ENCODE measurements at places on chromosomes 4 and X.

DNA sequence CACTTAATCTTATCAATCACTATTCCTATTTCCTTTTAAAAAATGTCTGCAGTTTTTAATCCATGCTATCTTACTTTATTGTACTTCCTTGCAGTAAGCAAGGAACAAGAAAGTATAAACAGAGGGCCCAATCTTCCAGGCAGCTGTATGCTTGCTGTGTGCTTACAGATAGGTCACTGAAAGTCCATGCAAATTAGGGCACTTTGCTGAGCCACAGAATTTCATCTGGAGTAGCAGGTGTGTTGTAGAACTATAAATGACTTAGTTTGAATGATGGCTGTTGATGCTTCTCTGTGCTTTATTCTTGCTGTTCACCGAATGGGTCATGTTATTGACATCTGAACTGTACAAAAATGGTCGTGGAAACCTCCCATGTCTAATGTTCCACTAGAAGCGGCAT lies 154.6 kb downstream of the ATOH1 start:
- DNase-seq: no peak

GRCh38 chr4:4248029-4248884 lies at the start of gene TMEM128:
TSS of gene TMEM128 (minus strand) at chr4:4248223. CDS start at chr4:4248202, 21 bp downstream.
- peak; percentile 82 for DNase-seq

- no peak for DNase-seq
Measured at GRCh38 chr4:72971572-72971971, 97.9 kb downstream of the COX18 start.

DNA sequence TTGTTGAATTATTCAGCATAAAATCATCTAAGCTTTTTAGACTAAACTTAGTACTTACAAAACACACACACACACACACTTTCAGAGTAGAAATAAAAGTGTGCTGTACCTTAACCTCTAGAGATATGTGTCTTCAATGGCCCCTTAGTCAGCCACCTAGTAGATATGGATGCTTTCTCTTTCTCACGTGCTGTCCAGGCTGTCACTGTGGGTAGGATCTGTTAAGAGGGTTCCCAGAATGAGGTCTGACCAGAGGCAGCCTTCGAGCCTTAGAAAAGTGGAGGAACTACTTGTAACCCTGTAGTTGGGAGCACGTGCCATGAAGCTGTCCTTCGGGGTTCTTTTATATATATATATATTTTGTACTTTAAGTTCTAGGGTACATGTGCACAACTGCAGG lies 117.9 kb downstream of the COL4A5 start:
- no peak for DNase-seq

DNA sequence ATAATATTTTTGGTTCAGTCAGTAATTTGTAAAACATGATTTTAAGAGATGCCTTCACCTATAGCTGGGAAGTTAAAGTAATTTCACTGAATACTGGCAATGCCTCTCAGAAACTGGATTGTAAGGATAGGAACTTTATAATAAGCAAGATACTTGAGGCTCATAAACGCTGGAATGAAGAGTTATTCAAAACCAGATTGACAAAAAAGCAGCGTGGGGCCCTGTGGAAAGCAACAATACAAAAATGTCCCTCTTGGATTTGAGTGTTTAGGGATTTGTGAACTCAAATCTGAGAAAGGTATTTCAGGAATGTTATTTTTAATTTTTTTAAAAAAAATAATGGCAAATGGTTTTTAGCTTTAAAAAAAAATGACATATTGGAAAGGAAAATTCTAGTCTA lies 94.6 kb downstream of the ANK2 start:
- no peak for DNase-seq

GRCh38 chr4:100682477-100683218 lies 164.8 kb upstream of the EMCN start:
- no peak for DNase-seq

- no peak for DNase-seq
Measured at GRCh38 chr4:102319594-102319993, 25.7 kb downstream of the SLC39A8 start.

DNA sequence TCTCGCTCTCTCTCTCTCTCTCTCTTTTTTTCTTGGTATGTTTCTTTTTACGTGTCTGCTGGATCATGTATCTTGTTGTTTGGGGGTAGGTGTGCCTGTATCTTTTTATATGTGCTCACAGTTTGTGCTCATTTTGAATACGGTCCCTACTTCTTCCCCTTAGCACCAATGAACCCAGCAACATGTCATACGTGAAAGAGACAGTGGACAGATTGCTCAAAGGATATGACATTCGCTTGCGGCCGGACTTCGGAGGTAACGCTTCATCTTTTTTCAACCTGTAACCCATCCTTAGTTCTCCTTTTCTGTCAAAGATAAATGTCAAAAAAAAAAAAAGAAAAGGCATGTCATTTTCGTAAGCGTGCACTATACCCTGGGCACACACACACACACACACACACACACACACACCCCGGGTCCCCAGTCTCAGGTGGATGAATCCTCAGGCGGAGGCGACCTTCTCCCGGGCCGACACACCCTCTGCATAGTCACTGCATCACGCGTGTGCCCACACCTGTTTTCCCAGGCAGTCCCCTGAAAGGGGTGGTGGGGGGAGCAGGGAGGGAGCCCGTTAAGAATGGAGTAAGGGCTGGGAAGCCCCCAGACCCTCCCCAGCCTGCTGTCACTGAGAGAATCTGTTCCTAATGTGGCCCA lies 511 bp downstream of the GABRB1 start:
- no peak for DNase-seq

GRCh38 chr4:109608879-109609278 lies 48.8 kb downstream of the MCUB start:
- DNase-seq: no peak

GRCh38 chr4:13601848-13602247 lies 25.7 kb downstream of the BOD1L1 start:
- no peak for DNase-seq

DNA sequence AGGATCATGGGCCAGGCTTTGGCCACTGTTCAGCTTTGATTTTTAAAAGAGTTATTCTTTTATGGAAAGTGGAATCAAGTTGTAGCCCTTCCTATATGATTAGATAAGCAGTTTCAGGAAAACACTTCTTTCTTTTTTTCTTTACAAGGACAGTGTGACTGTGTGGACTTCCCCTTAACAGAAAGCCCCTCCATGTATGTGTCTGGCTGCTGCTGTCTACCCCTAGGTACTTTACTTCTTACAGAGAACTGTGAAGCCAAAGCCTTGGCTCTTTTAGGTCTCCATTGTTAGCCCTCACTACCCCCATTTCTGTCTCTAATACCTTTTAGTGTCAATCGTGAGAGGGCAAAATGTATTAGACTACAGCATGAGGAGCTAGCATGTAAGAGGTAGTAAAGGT lies 19.1 kb downstream of the VSIG1 start:
- DNase-seq: no peak

DNA sequence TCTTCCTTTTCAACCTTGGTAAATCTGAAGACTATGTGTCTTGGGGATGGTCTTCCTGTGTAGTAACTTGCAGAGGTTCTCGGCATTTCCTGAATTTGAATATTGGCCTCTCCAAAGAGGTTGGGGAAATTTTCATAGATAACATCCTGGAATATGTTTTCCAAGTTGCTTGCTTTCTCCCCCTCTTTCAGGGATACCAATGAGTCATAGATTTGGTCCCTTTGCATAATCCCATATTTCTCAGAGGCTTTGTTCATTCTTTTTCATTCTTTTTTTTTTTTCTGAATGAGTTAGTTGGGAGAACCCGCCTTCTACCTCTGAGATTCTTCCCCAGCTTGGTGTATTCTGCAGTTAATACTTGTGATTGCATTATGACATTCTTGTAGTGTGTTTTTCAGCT lies 549.2 kb upstream of the AMOT start:
- DNase-seq: no peak

DNA sequence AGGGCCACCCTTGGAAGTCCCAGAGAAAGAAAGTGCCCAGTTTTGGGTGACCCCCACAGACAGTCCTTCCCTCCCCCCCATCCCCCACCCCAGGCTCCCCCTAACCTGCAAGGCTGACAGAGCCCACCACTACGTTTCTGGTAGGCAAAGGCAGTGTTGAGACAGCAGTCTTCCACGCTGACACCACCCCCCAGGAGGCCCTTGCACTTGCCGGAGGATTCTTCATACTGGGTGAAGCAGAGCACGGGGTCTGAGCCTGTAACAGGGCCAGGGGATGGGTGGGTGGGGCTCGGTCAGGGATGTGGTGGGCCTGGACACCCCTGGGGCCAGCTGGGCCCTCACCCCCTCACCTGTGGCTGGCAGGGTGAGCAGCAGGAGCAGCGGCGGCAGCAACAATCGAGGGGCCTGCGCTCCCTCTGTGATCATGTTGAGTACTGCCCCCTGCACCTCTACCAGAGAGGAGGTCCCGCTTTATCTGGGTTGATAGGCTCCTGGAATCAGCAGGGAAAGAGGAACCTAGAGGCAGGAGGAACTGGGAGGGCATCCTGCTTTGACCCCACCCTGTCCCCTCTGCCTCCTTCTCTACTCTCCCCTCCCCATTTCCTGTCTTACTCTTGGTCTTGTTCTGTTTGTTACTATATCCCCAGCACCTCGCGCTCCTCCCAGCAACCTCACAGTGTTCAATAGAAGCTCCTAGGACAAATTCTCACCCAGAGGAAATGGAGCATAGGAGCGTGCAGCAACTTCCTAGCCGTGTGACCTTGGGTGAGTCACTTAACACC lies at the start of gene CFP:
CFP (minus strand) TSS at position 512 of the 782 bp plus-strand sequence; CDS start at position 426, 86 bp downstream.
- no peak for DNase-seq

DNA sequence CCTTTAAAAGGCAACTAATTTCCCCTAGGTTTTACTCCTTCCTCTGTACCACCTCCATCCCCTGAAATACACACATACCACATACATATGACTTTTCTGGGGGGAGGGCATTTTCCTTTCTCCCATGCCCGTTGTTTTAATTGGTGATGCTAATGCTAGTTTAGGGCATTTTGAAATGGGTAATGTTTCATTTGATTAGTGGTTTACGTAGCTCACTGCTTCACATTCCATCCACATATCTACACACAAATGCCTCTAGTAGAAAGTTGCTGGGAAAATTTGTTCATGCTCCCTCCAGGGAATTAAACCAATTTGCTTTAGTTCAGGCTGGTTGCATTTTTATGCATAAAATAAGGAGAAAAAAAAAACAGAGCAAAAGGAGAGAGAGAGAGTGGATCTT lies 231.2 kb downstream of the FRAS1 start:
- no peak for DNase-seq

GRCh38 chrX:66110112-66110511 lies 53.9 kb upstream of the HEPH start:
- no peak for DNase-seq

GRCh38 chr4:173171098-173171497 lies 2.5 kb downstream of the GALNT7 start:
- DNase-seq: no peak

- no peak for DNase-seq
Measured at GRCh38 chrX:120120223-120120622, 4.5 kb upstream of the RHOXF1 start.

- no peak for DNase-seq
Measured at GRCh38 chr4:22174640-22175039, 226.1 kb upstream of the KCNIP4 start.

DNA sequence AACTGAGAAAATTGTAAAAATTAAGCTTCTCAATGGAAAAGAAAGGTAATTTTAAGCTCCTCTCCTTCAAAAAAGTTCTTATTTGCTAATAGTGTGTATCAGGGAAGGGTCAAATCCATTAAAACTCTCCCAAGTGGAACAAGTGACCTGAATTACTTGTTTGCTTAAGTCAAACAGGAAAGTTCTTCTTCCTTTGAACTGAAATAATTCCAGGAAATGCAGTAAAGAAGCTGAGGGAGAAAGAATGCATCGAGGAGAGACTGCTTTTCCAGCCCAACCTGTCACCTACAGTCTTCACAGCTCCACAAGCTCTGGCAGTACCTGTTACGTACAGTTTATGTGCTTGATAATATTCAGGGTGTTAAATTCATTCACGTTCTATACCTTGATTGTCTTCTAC lies 131.1 kb downstream of the KLHL8 start:
- no peak for DNase-seq

DNA sequence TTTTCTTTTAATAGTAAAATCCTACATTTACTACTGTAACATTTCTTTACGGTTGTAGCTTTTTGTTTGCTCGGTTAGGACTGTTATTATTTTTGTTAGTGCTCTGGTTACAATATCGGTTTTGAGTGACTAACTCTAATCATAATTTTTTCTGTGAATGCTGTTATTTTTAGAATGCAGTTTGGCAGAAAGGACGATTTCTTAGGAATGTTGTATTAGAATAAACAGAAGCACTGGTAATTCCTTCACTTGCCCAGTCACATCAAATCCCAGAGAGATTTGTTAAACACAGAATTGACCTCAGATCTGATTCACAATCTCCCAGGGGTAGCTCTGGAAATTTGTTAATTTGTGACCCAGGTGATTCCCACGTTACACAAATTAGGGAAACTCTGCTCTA lies 21.7 kb downstream of the DDIT4L start:
- DNase-seq: no peak

- no peak for DNase-seq
Measured at GRCh38 chrX:107420571-107420970, 28.9 kb upstream of the FRMPD3 start.

GRCh38 chrX:68261060-68261672 lies 172.1 kb downstream of the OPHN1 start:
- DNase-seq: no peak

- no peak for DNase-seq
Measured at GRCh38 chr4:147760695-147761094, 28.8 kb downstream of the ARHGAP10 start.

- no peak for DNase-seq
Measured at GRCh38 chrX:16386126-16386525, 218.8 kb downstream of the MAGEB17 start.

DNA sequence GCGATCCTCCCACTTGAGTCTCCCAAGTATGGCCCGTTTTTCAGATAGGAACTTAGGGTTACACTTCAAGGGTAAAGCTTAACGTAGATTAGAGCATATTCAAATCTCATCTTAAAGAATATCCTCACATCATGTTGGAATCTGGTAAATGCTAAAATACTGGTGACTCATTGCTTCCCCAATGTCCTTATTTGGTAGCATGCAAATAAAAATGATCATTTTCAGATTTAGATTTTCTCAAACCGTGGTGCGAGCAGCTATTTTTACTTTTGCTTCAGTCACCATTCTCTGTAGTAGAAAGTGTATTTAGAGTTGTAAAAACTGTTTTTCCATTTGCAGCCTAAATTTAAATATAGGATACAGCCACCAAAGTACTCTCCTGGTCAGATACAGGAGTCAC lies 101.5 kb upstream of the MAML3 start:
- DNase-seq: no peak

GRCh38 chr4:10129196-10130177 lies 12.9 kb upstream of the WDR1 start:
- no peak for DNase-seq

GRCh38 chr4:155668707-155669220 lies 2.1 kb downstream of the GUCY1A1 start:
- no peak for DNase-seq

GRCh38 chr4:13887010-13887409 lies 259.5 kb upstream of the BOD1L1 start:
- no peak for DNase-seq

DNA sequence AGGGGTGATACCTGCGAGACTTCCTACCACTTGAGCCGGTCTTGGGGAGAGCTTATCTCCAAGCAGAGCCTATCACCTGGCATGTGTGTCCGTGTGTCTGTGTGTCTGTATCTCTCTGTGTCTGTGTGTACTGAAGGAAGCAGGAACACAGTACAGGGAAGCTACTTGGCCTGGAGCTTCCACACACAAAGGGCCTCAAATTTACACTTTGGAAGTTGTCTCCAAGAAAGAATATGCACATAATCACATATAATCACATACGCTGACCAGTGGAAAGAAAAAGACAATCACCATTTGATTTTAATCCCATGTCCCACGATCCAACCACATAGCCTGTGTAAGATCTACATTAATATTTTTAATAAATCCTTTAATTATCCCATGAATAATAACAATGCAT lies 13.2 kb upstream of the NKX6-1 start:
- DNase-seq: no peak

All from NCI-H187 treated with DMSO at 0.1 percent for 48 hours (cell line).